ENCODE measurements at places on chromosomes 12 and 14.

DNA sequence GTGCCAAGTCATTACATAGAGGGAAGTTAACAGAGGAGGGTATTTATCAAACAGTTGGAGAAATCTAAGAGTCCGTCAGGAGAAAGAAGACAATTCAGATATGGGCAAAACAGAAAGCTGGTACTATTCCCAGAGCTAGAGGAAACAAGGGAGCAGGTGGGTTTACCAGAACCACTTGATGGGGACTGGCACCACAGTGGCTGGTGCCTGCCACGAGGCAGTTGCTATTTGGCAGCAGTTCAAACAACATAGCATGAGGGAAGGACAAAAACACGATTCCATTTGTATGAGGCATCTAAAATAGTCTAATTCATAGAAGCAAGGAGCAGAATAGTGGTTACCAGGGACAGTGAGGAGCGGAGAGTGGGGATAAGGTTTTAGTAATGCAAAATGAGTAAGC is 24.6 kb upstream of the KLRD1 start:
- no peak for DNase-seq

- DNase-seq, result no peak
Observed at GRCh38 chr12:93618891-93619410, 46.5 kb downstream of the SOCS2 start.

GRCh38 chr12:80441921-80442320 is 2.1 kb upstream of the PTPRQ start:
- DNase-seq, result no peak

DNA sequence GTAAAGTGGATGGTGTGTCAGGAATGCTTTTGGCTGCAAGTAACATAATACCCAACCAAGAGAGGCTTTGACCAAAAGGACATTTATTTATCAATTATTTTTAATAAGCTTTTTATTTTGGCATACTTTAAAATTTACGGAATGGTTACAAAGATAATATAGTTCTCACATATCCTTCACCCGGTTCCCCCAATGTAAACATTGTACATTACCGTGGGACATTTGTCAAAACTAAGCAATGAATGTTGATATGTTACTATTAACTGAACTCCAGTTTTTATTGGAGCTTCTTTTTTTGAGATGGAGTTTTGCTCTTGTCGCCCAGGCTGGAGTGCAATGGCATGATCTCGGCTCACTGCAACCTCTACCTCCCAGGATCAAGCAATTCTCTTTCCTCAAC is 23.0 kb downstream of the CCDC63 start:
- DNase-seq, result no peak

- DNase-seq, result no peak
Observed at GRCh38 chr12:17414596-17414995, 675.4 kb downstream of the RERGL start.

DNA sequence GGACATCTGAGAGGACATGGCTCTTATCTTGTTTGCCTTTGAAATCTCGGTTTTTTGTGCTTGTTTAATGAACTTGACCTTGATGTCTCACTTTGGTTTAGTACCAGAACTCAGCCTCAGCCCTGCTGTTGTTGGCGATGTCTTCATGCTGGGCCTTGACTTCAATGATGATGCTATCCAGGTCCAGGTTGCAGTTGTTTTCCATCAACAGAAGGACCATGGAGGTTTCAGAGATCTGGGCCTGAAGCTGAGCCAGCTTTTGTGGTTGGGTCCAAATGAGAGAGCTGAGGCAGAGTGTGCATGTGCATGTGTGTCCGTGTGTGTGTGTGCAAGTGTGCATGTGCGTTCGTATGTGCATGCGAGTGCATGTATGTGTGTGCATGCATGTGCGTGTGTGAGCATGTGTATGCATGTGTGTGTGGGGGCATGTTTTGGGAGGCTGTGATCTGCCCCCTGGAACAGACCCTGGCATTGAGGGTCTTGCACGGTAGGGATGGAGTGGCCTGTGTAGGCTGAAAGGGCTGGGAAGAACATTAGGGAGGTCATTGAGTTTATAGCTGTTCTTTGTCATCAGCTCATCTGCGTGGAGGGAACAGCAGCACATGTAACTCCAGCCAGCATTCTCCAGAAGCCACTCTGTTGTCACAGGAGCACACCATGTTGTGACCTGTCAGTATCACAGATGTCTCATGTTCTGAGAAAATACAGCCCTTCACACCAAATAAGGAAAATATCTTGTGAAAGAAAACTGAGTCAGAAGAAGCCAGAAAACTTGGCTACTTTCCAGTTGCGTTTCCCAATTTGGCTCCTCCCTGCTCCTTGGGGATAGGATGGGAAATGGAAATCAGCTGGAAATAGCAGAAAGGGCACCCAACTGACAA is 10.0 kb upstream of the KRT82 start:
- DNase-seq, result no peak

DNA sequence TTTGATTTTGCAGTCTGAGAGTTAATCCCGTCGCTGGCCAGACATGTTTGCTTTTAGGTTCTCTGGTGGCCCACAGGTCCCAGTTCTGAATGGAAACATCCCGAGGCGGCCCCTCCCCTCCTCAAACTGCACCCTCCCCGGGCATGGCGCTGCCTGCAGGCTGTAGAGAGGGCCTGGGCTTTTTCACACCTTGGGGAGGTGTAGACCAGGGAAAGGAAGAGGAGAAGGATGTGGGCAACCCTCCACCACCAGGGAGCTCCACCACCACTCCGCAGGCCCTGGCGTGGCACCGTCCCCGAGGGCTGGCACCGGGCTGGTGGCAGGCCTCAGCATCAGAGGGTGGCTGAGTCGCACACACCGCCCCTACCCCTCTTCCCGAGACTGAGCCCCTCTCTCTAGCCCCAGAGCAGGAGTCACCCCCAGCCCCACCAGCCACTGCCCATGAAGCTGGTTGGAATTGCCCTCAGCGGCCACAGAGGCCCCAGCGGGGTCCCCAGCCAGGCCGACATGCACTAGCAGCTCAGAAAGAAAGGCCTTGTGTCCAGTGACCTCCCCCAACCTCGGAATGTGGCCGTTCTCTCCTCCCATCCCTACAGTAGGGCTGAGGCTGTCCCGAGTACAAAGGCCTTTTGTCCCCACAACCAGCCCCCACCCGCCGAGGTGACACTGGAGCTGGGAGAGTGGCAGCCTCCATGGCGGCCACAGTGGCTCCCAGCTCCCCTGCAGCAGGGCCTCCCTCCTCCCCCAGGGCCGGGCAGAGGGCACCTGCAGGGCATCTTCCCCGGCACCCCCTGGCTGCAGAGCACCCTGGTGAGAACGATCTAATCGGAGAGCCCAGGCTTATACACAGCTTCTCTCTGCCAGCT is 23.5 kb upstream of the INF2 start:
- DNase-seq, result no peak

GRCh38 chr14:55803873-55804553 is 224.0 kb downstream of the KTN1 start:
- DNase-seq, result no peak

DNA sequence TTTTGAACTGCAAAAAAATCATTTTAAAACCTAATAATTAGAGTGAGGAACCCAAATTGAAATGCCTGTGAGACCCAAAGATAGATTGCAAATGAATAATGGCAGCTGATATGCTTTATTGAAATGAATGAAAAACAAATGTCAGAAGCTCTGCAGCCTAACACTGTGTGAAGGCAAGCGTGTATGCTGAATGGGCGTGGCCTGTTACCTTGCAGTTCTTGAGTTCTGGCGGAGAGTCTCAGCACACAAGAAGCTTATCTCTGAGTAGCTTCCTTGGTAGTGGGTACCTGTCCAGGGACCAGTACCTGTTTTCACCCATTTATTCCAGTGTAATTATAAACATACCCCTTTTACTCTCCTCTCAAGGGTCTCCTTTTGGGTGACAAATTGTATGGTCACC is 341.2 kb downstream of the NPAS3 start:
- no peak for DNase-seq

DNA sequence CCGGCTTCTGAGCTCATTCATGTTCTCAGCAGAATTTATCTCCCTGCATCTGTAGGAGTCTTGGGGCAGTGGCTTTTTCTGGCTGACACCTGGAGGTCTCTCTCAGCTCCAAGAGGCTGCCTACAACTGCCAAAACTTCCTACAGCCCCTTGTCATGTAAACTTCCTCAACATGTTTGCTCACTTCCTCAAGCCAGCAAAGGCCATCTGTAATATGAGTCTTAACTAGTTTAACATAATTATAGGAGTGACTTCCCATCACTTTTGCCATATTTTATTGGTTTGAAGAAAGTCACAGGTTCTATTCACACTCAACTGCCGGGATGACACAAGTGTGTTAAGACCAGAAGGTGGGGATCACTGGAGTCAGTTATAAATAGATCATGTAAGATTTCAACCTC is 194.0 kb downstream of the VRK1 start:
- DNase-seq, result no peak

GRCh38 chr12:117064596-117064995 is 34.6 kb downstream of the TESC start:
- DNase-seq, result no peak

- no peak for DNase-seq
Observed at GRCh38 chr14:86012461-86012860, 482.5 kb downstream of the FLRT2 start.

- DNase-seq, result no peak
Observed at GRCh38 chr14:67703997-67704396, 2.3 kb downstream of the RDH12 start.

- DNase-seq, result no peak
Observed at GRCh38 chr14:33742166-33742565, 208.7 kb downstream of the EGLN3 start.

GRCh38 chr12:92248977-92249376 is 103.3 kb upstream of the BTG1 start:
- no peak for DNase-seq

DNA sequence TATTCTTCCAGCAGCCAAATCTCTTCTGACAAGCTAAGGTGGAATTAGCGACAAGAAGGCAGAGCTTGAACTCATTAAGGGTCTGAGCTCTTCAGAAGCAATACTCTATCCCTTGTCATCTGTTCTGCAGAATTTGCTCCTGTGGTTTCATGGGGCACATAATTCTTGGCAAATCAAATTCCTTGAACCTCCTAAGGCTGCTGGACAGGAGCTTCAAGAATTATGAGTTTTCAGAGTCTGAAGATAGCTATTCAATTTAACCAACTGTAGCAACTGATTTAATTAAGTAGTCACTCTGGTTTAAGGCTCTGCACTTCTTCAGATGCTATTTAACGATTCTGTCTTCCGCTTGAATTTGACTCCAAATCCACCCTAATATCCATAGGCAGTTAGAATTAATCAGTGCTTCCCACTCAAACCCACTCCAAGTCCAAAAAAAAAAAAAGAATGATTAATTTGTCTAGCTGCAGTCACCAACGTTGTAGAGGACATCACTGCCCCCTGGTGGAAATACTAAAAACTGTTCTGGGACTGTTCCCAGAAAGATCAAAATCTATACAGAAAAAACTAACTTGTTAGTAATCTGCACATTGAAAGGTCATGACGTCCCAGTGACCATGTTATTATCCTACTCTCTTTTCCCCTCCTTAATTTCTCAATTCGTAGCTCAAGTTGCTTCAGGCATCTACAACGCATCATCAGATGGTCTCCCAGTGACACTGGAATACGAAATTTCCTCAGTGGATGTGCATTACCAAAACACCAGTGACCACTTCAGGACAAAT is 169.9 kb downstream of the KIF21A start:
- DNase-seq, result no peak

Data from effector CD8-positive, alpha-beta T cell (primary cell).